ENCODE measurements at places on chromosomes 4 and X.

GRCh38 chr4:94548571-94548970 is 96.8 kb downstream of the PDLIM5 start:
- DNase-seq: no peak
- no peak overlapping the region for H3K27ac ChIP-seq
- no peaks in the 10 kb centered on the region for H3K27me3 ChIP-seq
- H3K36me3 ChIP-seq: peaks cover 2% of the 10 kb centered on the region
- H3K4me1 ChIP-seq: peaks cover 15% of the 10 kb centered on the region
- no peak overlapping the region for H3K4me3 ChIP-seq

DNA sequence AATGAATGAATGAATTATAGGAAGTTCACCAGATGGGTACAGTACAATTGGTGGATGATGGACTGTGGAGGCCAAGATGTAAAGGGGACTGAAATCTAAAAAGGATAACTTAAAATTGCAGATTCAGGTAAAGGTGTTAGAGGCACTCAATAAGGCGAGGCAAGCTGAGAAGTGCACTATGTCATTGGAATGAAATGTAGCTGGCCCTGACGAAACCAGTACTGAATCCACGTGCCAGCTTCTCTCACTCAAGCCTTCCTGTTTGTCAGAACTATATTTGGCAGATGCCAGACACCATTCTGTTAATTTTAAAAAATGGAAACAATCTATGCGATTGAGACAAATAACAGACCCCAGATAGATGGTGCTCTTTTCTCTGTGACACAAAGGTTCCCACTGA is 1039.1 kb upstream of the TENM3 start:
- DNase-seq: no peak
- H3K27me3 ChIP-seq: no peaks in the 10 kb centered on the region
- H3K27ac ChIP-seq: no peak overlapping the region
- no peaks in the 10 kb centered on the region for H3K36me3 ChIP-seq
- H3K4me1 ChIP-seq: no peaks in the 10 kb centered on the region
- no peak overlapping the region for H3K4me3 ChIP-seq

- no peak for DNase-seq
- H3K36me3 ChIP-seq: no peaks in the 10 kb centered on the region
- H3K4me1 ChIP-seq: peaks cover 9% of the 10 kb centered on the region
Observed at GRCh38 chr4:150366487-150366999, 215.4 kb upstream of the MAB21L2 start.

- no peaks in the 10 kb centered on the region for H3K27me3 ChIP-seq
- H3K27ac ChIP-seq: no peak overlapping the region
- no peak for DNase-seq
- peaks cover 12% of the 10 kb centered on the region for H3K4me1 ChIP-seq
- H3K36me3 ChIP-seq: peaks cover 53% of the 10 kb centered on the region
Observed at GRCh38 chr4:1298461-1298860, 8.8 kb downstream of the MAEA start.

GRCh38 chr4:47109379-47109778 is 78.0 kb downstream of the GABRB1 start:
- H3K36me3 ChIP-seq: no peaks in the 10 kb centered on the region
- no peak for DNase-seq
- no peaks in the 10 kb centered on the region for H3K4me1 ChIP-seq
- no peak overlapping the region for H3K4me3 ChIP-seq
- no peak overlapping the region for H3K27ac ChIP-seq

DNA sequence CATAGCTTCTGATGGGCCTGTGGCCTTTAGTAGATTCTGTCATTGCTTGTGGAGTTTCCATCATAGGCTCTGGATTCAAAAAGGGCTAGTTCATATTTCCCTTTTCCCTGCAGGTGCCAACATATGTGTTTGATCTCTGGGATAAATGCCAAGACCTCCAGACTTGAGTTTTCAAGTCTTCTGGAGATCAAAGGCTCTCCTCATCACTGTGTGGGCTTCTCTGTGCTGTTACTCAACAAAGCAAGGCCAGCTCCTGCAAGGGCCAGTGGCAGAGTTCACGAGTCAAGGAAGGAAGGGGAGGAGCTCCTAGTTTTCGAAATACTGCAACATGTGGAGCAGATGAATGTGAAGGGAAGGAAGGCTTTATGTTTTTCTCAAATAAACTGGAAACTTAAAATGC is 62.7 kb upstream of the SCML1 start:
- no peak overlapping the region for H3K4me3 ChIP-seq
- H3K36me3 ChIP-seq: no peaks in the 10 kb centered on the region
- DNase-seq: no peak
- H3K27me3 ChIP-seq: no peaks in the 10 kb centered on the region
- peaks cover 2% of the 10 kb centered on the region for H3K4me1 ChIP-seq

DNA sequence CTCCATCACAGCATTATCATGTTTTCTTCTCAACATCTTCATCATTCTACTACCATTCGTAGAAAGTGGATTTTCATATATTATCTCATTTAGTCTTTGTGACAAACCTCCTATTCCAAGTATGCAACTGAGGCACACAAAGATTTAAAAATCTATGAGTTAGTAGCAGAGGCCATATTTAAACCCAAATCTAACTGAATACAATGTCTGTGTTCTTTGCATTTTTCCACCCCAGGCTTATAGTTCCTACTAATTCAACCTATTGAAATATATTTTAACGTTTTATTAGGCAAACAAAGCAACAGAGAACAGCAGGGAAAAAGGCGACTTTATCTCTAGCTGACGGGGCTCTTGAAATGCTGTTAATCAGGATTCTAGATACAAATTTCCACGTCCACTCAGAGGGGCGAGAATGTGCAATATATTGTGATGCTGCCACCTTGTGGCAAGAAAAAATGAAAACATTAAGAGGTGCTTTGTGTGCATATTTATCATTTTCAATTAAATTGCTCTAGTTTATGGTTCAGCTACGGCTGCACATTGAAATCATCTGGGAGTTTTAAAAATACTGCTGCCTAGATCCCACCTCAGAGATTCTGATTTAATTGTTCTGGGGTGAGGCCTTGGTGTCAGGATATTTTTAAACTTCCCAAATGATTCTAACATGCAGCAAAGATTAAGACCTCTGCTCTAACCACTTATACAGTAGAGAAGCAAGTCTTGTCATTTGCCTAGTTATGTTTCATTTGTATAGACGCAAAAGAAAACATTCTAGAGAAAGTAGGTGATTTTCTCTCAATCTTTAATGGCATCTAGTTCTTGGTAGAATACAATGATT is 315.9 kb downstream of the MAPK10 start:
- no peaks in the 10 kb centered on the region for H3K27me3 ChIP-seq
- no peaks in the 10 kb centered on the region for H3K36me3 ChIP-seq
- no peak overlapping the region for H3K4me3 ChIP-seq
- no peak overlapping the region for H3K27ac ChIP-seq

GRCh38 chrX:22063284-22063683 is 31.2 kb downstream of the PHEX start:
- H3K36me3 ChIP-seq: peaks cover 3% of the 10 kb centered on the region
- no peak overlapping the region for H3K4me3 ChIP-seq
- H3K27ac ChIP-seq: peak overlapping the region; percentile 20
- H3K4me1 ChIP-seq: peaks cover 46% of the 10 kb centered on the region
- DNase-seq: no peak
- H3K27me3 ChIP-seq: no peaks in the 10 kb centered on the region

DNA sequence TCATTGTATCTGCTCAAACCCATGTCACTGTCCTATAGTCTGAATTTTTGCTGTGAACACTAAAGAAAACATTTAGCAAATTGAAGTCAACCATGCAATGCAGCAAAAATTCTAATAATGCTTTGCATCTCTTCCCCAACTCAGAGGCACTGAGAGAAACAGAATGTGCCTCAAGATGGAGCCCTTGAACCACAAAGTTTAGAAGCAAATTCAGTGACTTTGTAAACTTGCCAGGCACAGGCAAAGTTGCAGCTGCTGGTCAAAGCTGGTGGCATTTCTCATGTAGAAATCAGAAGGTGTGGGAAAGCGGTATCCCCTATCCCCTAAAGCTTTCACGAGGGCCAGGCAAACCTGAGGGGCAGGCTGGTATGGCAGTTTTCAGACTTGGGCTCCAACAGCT is 121.7 kb upstream of the DIPK2B start:
- H3K27ac ChIP-seq: no peak overlapping the region
- no peaks in the 10 kb centered on the region for H3K4me1 ChIP-seq
- DNase-seq: no peak
- no peak overlapping the region for H3K4me3 ChIP-seq
- H3K36me3 ChIP-seq: no peaks in the 10 kb centered on the region

- no peak overlapping the region for H3K27ac ChIP-seq
- H3K27me3 ChIP-seq: no peaks in the 10 kb centered on the region
- H3K4me1 ChIP-seq: no peaks in the 10 kb centered on the region
Observed at GRCh38 chr4:179095585-179096221, 1653.5 kb upstream of the AGA start.

DNA sequence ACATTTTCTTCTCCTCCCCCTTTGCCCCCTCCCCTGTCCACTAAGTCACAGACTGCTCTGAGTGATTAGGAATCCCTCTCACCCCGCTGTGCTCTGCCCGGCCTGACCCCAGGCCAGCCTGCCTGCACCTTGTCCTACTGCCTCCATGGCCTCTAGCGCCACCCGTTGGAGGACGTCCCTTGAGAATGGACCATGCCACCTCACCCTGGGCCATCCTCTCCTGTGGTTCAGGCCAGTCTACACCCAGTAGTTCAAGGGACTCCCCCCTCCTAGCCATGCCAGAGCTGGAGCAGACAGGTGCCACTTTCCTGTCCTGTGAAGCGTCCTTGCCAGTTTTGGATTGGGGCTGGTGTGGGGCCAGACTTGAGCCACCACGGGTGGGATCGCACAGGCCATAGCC is 9.7 kb upstream of the IRAK1 start:
- no peaks in the 10 kb centered on the region for H3K27me3 ChIP-seq
- no peak overlapping the region for H3K4me3 ChIP-seq
- H3K27ac ChIP-seq: no peak overlapping the region
- peaks cover 47% of the 10 kb centered on the region for H3K36me3 ChIP-seq
- H3K4me1 ChIP-seq: peaks cover 4% of the 10 kb centered on the region

Data from activated T-helper 2 cell treated with anti-CD3 and anti-CD28 coated beads, Interferon-gamma antibody, Interleukin-2, Interleukin-4, amounts not matched to agents 10 μg/mL and 5 μg/mL and 100 μg/mL, durations not matched to agents 14 hours and 24 hours and 36 hours (primary cell).